Sigmoid colon (tissue), 7 donors: ENCODE measurements at places on chromosomes 1 and 21. TPM values are rescaled to one million over a fixed set of nuclear protein-coding genes. Genes with fewer than 3 reads are reported as not detected.

The TMEM59 gene
- 268 TPM for polyA plus RNA-seq

The KCNQ4 gene
- 0.60 TPM for polyA plus RNA-seq

The ACKR1 gene
- polyA plus RNA-seq, result 3.2 TPM

- H3K4me3 ChIP-seq, result no peak within 1 kb of the TSS
- H3K4me1 ChIP-seq, result no peaks in the 10 kb centered on the region
- no peaks in the 10 kb centered on the region for H3K36me3 ChIP-seq
Observed at GRCh38 chr1:170145770-170146676, at the start of gene NTMT2. Gene NTMT2 (plus strand): TSS chr1:170145959. CDS start chr1:170146108, 149 bp downstream.

GRCh38 chr1:39575191-39576015, 1.2 kb downstream of the PABPC4 start:
- H3K27ac ChIP-seq, result peak overlapping the region; percentile 90
- H3K27me3 ChIP-seq, result no peaks in the 10 kb centered on the region
- peak; percentile 86 for DNase-seq
- H3K4me1 ChIP-seq, result peaks cover 31% of the 10 kb centered on the region
- peaks cover 18% of the 10 kb centered on the region for H3K36me3 ChIP-seq
- H3K4me3 ChIP-seq, result peak overlapping the region; percentile 73

DNA sequence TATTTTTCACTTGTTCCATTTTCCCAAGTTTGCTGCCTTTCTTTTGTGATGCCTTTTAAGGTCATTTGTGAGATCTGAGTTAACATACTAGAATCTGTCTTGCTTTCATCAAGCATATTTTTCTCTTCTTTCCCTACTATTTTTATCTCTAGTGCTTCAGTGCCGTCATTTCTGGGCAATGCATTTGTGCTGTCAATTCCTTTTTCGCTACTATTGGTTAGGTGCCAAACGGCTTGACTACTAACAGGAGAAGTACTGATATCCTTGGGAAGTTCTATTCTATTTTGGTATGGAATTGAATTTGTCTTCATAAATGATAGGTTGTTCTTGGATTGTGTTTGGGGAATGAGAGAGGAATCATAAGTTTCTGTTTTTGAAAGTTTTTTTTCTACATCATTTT, 42.2 kb downstream of the LRRC53 start:
- H3K27ac ChIP-seq, result peak overlapping the region; percentile 36
- peaks cover 3% of the 10 kb centered on the region for H3K4me1 ChIP-seq
- H3K36me3 ChIP-seq, result no peaks in the 10 kb centered on the region
- no peak for DNase-seq
- no peaks in the 10 kb centered on the region for H3K27me3 ChIP-seq

- no peak overlapping the region for H3K27ac ChIP-seq
- DNase-seq, result no peak
- no peak overlapping the region for H3K4me3 ChIP-seq
Observed at GRCh38 chr1:19068639-19069276, 112.3 kb upstream of the IFFO2 start.

- no peak overlapping the region for H3K27ac ChIP-seq
- H3K4me3 ChIP-seq, result no peak overlapping the region
- H3K36me3 ChIP-seq, result no peaks in the 10 kb centered on the region
Observed at GRCh38 chr21:45384656-45385548, 20.1 kb upstream of the COL18A1 start.

GRCh38 chr1:27864264-27864895, 8.0 kb upstream of the THEMIS2 start:
- H3K27me3 ChIP-seq, result no peaks in the 10 kb centered on the region
- H3K36me3 ChIP-seq, result no peaks in the 10 kb centered on the region
- no peak for DNase-seq
- peak overlapping the region; percentile 57 for H3K27ac ChIP-seq
- H3K4me1 ChIP-seq, result no peaks in the 10 kb centered on the region

DNA sequence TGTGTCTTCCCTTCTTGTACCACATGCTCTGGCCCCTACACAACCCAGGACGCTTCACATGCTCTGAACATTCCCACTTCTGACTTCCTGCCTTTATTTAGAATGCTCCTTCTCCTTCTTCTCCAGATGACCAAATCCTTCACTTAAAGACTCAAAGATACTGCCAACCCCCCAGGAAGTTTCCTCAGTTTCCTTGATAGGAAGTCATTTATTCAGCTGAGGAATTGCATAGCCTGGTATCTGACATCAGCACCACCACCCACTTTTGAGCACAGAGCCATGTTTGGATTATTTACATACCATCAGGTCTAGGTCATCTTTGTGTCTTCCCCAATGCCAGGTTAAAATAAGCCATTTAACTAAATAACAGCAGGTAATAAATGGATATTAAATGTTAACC, 42.4 kb downstream of the GFI1 start:
- H3K36me3 ChIP-seq, result no peaks in the 10 kb centered on the region
- H3K4me3 ChIP-seq, result no peak overlapping the region
- no peaks in the 10 kb centered on the region for H3K27me3 ChIP-seq
- no peak for DNase-seq
- no peak overlapping the region for H3K27ac ChIP-seq
- H3K4me1 ChIP-seq, result no peaks in the 10 kb centered on the region

DNA sequence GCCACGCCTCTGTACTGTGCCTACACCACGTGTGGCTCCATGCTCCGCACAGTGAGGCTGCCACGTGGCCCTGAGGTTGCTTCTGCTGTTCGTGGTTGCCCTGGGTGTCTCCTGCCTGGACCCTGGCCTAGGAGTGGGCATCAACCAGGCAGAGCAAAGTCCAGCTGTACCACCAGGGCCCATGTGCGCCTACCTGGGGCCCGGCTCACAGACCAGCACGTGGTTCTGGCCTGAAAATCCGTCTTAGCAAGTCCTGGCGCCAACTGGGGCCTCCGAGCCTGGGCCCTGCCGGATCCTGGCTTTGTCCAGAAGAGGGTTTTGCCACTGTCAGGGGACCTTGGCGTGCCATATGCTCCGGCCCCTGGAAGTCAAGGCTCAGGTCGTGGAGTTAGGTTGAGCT, 107.1 kb upstream of the TTC34 start:
- DNase-seq, result no peak
- no peak overlapping the region for H3K4me3 ChIP-seq
- no peaks in the 10 kb centered on the region for H3K36me3 ChIP-seq
- no peak overlapping the region for H3K27ac ChIP-seq
